ENCODE measurements at places on chromosomes 2 and 18. TPM values are rescaled to one million over a fixed set of nuclear protein-coding genes. Genes with fewer than 3 reads are reported as not detected.

DNA sequence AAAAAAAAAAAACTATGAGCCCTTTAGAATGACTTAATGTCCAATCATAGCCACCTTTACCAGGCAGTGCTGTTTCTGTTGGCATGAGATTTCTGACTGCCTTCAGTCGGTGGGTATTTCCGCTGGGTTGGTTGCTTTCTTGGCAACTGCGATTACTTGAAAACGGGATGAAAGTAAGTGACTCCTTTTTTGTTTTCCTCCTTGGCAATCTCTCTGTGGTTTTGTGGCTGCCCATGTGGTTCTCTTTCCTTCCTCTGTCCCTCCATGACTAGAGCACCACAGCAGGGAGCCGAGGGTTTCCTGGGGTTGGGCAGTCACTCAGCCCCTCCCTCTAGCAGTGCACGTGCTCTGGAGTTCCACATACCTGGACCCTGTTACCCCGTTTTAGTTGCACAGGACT, 112.1 kb downstream of the KLHL29 start:
- H3K27me3 ChIP-seq, result no peaks in the 10 kb centered on the region
- no peak for ATAC-seq
- no peaks in the 10 kb centered on the region for H3K36me3 ChIP-seq
- no peak overlapping the region for H3K4me3 ChIP-seq
- H3K4me1 ChIP-seq, result no peaks in the 10 kb centered on the region
- H3K27ac ChIP-seq, result no peak overlapping the region

DNA sequence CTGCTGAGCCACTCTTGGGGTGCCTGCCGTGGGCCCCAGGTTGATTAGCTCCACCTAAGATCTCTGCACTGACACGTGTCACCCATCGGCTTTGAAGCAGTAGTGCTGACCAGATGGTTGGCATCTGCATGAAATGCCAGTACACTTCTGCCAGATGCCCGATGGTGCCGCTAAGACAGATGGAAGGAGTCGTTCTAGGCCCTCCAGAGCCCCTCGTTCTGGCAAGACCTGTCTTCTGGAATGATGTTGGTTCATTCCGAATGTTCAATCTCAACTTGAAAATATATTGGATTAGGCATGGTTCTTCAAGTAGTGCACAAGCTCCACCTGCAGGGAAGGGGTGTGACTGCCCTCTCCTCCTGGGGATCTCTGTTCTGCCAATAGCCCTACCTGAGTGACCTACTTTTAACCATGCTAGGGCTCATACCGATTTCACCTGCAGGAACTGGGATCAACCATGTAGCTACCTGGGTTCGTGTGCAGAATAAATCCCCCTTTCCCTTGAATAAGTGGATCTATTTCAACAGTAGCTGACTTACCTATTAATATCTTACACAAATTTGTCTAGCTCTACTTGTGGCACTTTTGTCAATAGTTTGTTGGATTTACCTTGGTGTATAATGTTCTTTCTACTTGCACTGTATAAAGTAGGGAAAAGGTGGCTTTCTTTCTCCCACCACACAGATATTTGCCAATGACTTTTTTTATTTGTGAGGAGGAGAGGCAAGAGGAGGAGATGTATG, 342.6 kb downstream of the CTNNA2 start:
- no peak overlapping the region for H3K27ac ChIP-seq
- H3K4me3 ChIP-seq, result no peak overlapping the region
- H3K4me1 ChIP-seq, result no peaks in the 10 kb centered on the region

- peaks cover 16% of the 10 kb centered on the region for H3K4me1 ChIP-seq
- no peaks in the 10 kb centered on the region for H3K36me3 ChIP-seq
- no peak overlapping the region for H3K27ac ChIP-seq
- no peaks in the 10 kb centered on the region for H3K27me3 ChIP-seq
- H3K4me3 ChIP-seq, result no peak overlapping the region
These were observed 226.5 kb downstream of the ANAPC1 start for GRCh38 chr2:111657351-111657975.

DNA sequence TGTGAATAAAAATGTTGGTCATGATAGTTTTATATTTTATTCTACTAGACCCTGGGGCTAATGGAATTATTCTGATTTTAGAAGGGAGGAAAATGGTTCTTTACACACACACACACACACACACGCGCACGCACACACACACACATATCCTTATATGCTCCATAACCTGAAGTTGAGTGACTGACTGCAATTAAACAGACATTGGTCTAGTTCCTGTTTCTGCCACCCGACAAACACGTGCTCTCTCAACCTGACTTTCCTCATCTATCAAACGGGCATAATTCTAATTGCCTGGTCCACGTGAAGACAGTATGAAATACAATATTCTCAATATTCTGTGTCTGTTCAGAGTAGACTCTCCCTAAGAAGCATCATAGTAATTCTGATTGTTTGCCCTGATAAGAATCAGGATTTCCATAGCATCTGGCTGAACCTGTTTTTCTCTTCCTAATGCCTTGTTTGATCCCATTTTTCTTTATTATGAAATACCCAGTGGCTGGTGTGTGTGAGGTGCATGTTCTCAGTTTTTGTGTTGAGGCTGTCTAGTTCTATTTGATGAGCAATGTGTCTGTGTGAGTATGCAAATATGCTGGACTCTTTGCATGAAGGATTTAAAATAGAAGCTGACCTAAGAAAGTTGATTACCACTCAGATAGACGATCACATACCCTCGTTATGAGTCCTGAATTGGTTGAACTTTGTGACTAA, 51.0 kb downstream of the SETBP1 start:
- H3K4me1 ChIP-seq, result peaks cover 59% of the 10 kb centered on the region
- H3K27me3 ChIP-seq, result no peaks in the 10 kb centered on the region
- no peaks in the 10 kb centered on the region for H3K36me3 ChIP-seq
- H3K4me3 ChIP-seq, result no peak overlapping the region

The UCN gene
- total RNA-seq, result 1.7 TPM

The L3MBTL4 gene
- total RNA-seq, result 8.1 TPM
